ENCODE measurements at places on chromosomes 2 and 18.

- no peak for DNase-seq
Measured at GRCh38 chr2:128996078-128996477, 677.4 kb upstream of the HS6ST1 start.

DNA sequence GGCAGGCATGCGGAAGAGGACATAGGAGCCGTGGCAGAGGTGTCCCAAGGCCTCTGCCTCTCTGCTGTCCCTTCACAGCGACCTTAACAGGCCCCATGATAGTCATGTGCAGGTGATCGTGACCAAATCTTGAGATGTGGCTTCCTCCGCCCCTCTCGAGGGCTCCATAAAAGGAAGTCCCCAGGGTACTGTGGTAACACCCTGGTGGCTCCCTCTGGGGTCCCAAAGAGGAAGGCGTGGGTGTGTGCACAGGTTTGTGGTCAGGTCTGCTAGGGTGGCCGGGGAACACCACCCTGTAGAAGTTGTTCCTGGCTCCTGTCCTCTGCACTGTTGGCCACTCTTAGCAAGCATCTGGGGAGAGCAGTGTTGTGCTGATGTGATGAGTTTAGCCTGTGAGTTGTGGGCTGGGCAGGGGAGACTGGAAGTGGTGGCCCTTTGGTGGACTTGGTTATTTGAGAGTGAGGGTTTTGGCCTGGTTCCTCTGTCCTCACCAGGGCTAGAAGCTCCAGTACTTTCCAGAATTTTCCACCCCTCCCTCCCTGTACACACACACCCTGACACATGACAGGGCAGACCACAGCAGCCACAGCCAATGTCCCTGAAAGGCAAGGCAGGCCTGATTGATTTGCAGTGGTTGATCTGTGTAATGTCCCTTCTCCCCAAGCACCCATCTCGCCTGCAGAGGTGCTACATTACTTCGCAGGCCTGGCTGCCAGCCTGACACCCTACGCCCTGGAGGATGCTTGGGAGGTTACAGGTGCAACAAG is 68.9 kb upstream of the BOD1L2 start:
- no peak for DNase-seq

DNA sequence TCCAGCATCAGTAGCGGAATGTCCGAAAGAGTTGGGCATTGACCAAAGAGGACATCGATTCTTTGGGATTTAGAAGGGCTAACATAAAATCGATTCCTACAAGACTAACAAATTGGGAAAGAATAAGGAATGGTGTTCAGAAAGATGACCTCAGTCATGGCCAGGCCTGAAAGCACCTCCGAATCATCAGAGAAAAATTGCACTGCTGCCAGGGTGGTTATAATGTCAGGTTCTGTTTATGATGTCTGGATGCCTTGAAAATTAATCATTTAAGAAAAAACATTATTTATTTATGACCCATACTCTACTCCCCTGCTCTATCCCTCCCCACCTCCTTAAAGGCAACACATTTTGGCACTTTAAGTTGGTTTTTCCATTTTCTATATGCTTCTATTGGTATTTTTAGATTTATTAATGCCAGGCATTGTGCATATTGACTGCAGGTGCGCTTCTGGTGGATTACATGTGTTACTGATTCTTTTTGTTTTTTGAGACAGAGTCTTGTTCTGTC is 104.7 kb downstream of the MYCN start:
- no peak for DNase-seq

DNA sequence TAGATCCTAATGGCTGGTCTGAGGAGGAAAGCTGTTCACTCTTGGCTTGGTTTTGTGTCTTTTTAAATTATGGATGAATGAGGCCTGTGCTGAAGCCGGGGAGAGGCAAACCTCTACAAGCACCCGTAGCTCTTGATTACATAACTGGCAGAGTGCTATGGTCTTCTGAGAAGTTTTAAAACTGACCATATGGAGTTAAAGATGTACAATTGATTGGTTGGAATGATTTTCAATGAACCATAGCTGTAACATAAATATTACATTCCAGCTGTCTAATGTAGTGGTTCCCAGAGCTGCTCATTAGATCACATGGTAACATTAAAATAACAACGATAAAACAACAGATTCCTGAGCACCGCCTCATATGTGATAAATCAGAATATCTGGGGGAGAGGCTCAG is 71.1 kb upstream of the MAP4K3 start:
- no peak for DNase-seq

DNA sequence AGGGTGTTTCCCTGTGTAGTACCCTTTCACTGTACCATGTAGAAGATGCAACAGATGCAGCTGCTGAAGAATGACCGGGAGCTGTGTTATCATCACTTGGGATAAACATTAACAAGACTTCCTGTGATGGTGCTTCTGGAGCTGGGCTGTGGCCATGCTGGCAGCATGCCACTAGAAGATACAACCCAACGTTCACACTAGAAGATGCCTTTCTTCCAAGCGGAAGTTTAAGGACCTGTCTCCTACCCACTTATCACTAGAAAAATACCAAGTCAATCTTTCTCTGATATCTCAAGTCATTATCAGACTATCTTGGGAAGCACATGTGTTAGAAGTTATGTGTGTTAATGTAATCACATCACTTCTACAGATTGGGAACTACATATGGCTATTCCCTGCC is 953.5 kb downstream of the CNTNAP5 start:
- no peak for DNase-seq

GRCh38 chr2:9463698-9464034 is 10.7 kb upstream of the IAH1 start:
- DNase-seq: no peak

- DNase-seq: no peak
Measured at GRCh38 chr2:96167407-96168013, 22.3 kb upstream of the DUSP2 start.

GRCh38 chr2:31475692-31476091 is 61.1 kb upstream of the XDH start:
- no peak for DNase-seq

GRCh38 chr2:74957886-74958273 is 563 bp upstream of the POLE4 start:
- no peak for DNase-seq

DNA sequence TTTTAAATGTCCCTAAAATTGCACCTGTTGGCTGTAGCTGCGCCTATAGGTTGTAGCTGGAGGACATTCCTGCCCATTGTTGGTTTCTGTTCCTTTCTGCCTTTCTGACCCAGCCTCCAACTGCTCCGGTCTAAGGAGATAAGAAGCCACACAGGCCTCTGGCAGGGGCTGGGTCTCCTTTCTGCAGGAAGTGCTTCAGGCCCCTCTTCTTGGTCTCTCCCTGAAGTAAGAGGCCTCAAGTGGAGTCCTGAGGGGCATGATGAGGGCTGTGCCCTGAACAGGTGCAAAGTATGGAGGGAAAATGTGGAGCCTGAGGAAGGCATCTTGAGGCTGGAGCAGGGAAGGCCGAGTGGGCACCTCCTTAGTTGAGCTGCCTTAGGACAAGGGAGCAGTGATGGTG is 10.4 kb upstream of the SFTPB start:
- DNase-seq: no peak

- no peak for DNase-seq
Measured at GRCh38 chr2:203993560-203993959, 57.0 kb downstream of the ICOS start.

GRCh38 chr2:176493226-176493825 is 224.1 kb downstream of the MTX2 start:
- DNase-seq: no peak

GRCh38 chr2:222294996-222295367 is 3.8 kb downstream of the PAX3 start:
- DNase-seq: no peak

DNA sequence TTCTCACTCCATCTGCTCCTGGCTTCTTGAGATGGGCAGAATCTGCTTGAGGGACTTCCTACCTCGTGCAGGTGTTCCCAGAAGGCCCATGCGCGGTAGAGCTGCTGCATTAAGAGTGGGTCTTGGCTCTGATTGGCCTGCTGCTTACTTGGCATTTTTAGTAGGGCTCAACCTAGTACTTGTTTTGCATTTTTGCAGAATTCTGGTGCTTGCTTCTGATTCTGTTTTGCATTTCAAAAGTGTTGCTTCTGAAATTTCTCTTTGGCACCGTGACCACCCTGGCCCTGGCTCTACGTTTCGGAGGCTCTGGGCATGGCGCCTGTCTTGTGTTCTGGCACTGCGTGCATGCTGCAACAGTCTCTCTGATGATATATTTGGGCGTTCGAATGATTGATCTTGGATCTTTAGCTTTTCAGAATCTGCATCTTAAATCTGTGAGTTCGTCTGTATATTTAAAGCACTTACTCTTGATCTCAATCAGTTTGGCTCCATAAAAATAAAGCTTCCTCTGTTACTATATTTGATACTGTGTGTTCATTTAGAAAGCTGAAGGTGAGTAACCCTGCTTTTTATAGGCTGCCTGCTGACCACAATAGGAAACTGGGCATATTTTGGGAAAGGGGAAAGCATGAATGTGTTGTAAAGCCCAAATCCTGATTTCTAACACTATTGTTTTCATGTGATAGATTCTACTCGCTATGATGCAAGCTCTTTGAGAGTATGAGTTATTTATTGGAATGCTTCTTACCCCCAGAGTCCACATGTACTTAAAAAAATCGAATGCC is 22.2 kb downstream of the EFR3B start:
- no peak for DNase-seq

DNA sequence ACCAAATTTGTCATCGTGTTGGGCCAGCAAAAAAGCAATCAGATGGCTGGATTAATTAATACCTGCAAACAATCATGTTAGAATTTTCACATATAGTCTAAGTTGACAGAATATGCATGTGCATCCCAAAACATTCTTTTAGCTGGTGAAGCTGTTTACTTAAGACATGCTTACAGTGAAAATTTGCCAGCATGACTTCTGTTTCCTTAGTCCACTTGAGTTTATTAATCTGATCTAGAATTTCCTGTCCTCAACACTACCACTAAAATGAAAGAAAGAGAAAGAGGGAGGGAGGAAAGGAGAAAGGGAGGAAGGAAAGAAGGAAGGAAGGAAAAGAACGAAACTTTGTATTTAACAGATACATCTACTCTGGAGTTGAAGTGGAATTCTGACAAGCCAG is 2109.9 kb upstream of the PIK3C3 start:
- DNase-seq: no peak

GRCh38 chr2:44596537-44597320 is 235.0 kb downstream of the CAMKMT start:
- DNase-seq: no peak

GRCh38 chr2:172742931-172743540 is 7.4 kb downstream of the RAPGEF4 start:
- DNase-seq: no peak

- no peak for DNase-seq
Measured at GRCh38 chr18:12515550-12515949, 107.8 kb downstream of the PRELID3A start.

- peak; percentile 12 for DNase-seq
Measured at GRCh38 chr2:23685181-23685580, 241.7 kb downstream of the ATAD2B start.

GRCh38 chr2:18639756-18640453 is 50.5 kb upstream of the NT5C1B start:
- DNase-seq: no peak

- no peak for DNase-seq
Measured at GRCh38 chr18:37710726-37711125, 145.1 kb upstream of the CELF4 start.

GRCh38 chr2:3442185-3442584 is 62.7 kb downstream of the TRAPPC12 start:
- no peak for DNase-seq

DNA sequence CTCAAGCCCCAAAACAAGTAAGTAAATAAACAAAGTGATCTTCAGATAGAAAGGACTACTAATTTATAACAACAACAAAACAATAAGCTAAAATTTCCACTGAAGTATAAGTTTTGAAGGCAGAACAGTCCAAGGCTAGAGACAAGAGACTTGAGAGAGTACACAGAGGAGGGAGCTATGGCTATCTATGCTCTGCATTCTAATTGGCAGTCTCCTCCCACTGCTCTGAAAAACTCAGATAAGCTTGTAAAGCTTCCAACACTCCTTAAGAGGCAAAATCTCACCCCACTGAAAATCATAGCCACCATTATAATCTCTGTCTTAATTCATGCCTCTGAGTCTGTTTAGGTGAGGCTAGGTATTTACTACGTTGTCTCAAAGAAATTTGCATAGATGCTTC is 714.6 kb upstream of the LRATD1 start:
- DNase-seq: no peak

GRCh38 chr2:216624251-216624650 is 9.0 kb upstream of the IGFBP2 start:
- no peak for DNase-seq

DNA sequence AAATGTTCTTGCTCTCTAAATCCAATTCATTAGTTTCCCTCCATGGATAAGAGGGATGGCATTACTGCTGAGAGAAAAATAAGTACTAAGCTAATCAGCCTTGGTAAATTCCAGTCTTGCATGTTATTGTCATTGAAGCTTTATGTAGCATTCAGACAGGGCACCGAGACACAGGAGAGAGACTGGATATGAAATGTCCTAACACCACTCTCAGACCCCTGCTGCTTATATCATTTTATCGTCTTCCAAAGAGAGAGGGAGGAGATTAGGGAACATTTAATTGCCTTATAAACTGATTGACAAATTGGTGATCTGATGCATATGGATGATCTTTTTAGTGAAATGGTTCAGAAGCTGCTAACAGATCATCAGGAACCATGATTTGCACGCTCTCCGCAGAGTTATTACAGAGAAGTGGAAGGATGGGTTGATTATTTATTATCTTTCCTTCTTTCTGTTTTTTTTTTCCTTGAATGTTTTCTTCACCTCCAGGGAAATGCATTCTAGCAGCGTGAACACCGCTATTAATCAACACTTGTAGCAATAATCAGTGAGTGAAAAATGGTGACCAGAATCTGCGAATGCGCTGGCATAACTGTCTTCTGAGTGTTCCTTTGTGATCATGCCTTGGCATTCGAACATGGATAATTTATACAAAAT is 150.7 kb upstream of the NRP2 start:
- no peak for DNase-seq

DNA sequence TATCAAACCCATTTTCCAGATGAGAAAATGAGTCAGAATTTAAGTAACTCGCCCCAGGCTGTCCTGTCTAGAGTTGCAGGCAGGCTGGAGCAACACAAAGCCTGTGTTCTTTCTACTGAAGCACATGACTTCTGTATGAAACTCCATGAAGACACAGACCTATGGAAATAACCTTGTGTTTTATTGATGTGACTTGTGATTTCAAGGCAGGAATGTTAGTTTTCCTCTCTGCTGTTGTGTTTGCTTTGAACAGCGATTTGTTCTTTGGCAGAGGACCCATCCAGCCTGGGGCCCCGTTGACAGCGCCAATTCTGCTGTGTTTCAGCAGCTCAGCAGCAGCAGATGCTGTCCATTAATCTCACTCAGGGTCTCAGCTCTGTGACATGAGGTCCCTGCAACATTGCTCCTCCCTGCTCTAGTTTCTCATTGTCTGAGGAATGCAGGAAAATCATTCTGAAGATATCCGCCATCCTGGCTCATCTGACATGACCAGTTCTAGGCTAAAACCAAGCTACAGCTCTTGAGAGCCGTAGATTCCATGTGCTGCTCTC is 344.3 kb upstream of the RAB12 start:
- peak; percentile 23 for DNase-seq
